ENCODE measurements at places on chromosomes 16 and 17.

DNA sequence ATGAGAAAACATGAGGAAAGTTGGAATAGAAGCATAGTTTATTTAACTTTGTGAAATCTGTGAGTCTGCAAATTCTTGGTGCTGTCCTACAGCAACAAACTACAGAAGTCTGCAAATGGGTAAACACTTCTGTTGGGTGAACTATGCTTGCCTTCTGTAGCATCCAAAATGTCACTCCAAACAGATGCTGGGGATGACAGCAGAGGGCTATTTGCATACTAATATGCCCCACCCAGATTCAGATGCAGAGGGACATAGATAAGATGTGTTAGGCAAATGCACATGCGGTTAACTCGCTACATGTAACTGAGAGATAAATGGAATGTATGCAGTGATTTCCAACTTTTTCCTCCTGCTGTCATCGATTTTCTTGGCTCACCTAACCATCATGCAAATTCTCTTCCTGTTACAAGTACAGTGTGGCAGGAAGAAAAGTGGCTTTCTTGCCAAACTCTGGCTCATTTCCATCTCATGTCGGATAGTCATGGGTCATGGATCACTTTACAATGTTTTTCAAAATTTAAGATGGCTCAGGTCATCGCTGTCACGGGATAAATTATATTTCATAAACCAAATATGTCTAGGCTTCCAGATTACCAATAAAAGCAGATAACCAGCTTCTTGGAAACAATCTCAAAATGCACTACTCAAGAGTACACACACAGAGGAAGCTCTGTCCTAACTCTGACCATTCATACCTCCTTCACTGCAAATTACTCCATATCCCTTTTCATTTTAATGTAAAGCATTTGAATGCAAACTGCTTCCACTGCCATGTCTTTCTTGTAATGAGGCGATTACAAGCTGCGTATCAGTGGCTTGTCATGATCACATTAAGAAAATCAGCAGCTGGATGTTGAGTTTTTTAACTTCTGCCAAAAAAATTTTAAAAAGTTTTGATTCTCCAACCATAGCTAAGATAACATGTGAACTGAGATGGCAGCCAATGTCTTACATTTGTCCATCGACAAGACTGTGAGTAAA lies 47.7 kb downstream of the ADAMTS18 start:
- no peak for DNase-seq

DNA sequence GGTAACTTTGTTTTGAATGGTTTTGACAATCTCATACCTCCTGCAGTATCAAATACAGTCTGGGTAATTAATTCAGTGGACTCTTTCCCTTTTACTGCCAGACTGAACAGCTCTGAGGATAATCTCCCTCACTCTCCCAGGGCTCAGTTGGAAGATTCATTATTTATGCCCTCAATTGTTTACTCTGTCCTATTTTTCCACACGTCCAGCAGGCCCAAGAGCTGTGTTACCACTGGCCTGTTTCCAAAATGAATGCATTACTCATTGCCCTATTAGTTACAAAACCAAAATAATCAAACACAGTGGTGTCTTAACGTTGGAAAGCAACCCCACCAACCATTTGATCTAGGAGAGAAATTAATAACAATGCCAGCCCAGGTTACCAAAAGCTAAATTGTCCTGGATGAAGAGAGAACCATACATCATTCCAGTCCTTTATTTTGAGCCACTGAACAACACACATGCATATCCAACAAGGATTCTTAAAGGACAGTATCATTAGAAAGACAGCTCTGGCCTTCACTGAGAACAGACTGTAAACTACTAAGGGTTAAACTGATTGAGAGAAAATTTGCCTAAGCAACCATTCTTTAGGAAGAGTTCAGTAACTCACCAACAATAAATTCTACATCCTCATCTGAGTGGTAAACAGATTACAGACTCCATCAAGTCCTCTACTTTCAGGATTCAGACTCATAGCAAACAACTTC lies 34.5 kb downstream of the FAM222B start:
- no peak for DNase-seq

DNA sequence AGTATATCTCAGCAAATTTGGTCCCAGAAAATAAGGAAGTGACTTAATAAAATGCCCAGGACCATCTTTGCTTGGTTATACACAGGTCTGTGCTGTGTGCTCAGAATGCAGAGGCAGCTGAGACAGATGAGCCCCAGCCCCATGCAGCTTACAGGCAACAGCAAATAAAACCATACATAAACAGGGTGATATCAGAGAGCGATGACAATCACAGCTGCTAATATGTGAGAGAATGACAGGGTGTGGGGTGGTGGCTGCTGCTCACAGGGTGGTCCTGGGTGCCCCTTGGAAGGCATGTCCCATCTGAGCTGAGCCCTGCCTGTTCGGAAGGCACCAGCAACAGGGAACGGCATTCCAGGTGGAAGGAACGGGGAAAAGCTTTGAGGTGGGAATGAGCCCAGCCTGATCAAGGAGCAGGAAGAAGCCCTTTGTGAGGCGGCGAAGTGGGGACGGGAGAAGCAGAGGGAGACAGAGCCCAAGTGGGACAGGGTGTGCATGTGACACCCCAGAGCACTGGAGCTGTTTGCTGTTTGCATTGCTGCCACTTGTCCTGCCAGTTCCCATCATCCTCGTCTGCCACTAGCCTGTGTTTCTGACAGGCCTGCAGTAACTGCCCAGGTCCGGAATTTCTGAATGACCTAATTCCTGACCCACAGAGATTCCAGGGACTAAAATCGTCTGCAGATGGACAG lies 150.5 kb downstream of the KATNIP start:
- no peak for DNase-seq

- no peak for DNase-seq
Measured at GRCh38 chr16:24164416-24164815, 91.7 kb upstream of the CACNG3 start.

DNA sequence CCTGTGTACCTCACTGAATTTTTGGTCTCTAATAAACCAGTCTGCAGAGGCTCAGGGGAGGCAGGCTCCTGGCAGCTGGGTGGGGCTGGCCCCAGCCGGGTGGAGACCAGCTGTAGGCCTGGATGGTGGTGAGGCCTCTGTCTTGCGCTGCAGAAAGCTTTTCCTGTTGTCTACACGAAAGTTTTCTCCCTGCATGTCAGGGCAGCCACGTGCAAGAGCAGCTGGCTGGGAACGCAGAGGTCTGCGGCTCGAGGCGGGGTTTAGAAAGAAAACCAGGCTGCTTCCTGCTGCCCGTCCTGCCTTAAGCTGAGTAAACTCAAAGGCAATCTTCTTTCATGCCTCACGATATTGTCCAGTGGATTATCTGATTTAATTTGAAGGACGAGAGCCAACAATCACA lies 2.4 kb downstream of the SERPINF1 start:
- no peak for DNase-seq

DNA sequence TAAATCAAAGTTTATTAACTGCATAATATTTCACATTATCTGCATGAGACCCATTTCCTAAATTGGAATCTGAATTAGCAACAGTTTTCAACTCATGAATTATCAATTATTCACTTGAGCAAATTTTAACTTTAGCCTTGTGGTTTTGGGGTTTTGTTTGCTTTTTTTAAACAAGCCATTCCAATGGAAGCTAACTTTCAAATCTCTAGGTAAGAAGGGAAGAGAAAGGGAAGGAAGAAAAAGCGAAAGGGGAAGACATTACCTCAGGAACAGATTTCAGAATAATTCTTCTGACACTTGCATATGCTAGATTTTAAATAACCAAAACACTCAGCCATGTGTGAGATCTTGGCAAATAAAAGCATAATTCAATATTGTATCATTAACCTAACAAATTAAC lies 102.7 kb downstream of the CA4 start:
- DNase-seq: no peak

DNA sequence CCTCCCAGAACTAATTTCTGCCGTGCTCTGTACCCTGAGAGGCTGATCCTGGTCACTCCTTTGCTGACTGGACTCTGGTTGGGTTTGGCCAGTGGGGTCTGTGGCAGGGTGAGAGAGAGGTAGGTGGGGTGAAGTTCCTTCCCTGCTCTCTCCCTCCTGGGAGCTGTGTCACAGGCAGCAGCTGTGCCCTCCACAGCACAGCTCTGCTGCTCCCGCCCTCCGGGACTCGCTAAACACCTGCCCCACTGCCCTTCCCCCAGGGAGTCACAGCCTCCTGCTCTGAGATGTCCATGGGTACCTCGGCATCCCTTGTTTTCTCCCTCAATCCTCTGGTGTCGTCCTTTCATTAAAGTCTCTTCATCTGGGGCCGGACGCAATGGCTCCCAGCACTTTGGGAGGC lies 66.4 kb downstream of the SRCIN1 start:
- no peak for DNase-seq

GRCh38 chr17:32794533-32795246 lies 82.2 kb downstream of the MYO1D start:
- no peak for DNase-seq

DNA sequence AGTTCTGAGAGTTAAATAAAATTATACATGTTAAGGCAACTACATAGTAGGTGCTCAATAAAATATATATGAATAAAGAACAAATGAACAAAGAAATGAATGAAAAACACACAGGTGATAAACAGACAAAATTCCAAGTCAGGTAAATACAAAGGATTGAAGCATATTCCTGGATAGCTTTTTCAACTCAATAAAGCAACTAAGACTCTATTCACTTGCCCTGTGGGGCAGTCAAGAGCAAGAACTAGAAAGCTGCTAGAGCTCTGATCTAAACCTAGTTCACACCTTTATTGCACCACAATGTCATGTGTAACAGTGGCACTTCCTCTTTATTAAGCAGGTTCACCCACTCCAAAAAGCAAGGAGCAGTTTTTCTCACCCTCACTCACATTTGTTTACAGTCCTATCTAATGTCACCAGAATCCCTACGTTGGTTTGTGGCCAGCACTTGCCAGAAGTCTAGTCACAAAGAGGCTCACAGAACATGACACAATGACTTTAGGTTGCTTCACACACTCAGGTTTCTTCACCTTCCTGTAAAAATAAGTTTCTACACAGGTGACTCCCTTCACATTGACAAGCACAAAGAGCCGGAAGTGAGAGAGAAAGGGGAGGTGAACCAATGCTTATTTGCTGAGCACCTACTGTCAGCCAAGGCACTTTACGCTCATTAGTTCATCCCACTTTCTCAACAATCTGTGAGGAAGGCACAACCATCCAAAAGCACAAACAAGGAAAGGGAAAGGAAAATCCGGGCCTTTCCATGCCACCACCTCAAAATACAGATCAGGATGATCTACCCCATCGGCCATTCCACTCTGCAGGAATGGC lies 70.8 kb downstream of the XPO6 start:
- no peak for DNase-seq

DNA sequence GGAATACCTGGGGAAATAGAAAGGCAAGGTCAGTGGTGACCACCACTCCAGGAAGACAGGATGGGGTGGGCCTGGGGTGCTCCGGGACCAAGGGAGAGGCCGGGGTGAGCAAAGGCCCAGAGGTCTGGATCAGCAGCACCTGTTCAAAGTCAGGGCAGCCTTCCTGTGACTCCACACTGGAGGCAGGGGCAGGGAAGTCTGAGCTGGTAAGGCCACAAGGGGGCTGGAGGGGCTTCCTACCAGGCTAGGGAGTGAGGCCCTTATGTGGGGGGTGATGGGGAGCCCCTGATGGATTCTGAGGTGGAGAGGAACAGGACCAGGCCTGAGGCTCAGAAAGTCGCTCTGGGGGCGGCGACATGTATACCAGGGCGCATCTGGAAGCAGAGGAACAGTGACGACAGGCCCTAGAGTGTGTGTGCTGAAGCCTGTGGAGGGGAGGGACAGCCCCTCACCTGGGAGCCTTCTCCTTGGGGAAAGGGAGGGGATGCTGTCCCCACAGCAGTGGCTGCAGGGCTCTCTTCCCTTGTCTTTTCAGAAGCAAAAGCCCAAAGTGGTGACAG lies 3.7 kb downstream of the C16orf78 start:
- no peak for DNase-seq

DNA sequence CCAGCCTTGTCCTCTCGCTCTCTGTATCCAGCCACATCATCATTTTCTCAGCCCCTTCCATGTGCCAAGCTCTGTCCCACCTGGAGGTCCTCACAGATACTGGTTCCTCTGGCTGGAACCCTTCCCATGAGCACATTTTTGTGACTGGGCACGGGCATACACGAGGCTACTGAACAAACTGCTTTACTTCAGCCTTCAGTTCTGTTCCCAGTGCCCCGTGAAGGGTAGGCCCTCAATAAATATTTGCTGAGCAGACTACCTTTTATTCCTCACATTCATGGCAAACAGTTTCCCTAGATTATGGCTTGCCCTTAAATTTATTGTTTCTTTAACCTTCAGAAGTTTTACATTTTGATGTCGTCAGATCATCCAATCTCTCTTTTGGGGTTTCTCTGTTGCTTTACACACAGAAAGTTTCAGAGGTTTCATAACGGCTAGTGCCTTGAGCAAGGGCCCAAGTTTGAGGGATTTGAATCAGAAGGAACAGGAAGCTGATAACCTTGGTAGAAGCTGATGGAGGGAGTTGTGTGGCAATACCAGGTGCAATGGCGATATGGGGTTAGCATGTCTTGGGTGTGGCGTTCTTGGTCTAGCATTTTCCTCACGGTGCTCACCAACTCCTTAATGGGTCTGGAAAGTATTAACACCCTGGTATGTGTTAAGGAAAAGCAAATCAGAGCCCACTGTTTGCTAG lies 27.8 kb downstream of the TMEM92 start:
- no peak for DNase-seq

Measured in cortex of kidney (tissue), 1 donor.